ENCODE measurements at places on chromosomes 6 and 20.

- DNase-seq = no peak
Observed at GRCh38 chr6:125867483-125867942, 76.8 kb downstream of the NCOA7 start.

- no peak for DNase-seq
Observed at GRCh38 chr6:110348961-110349690, 9.0 kb downstream of the METTL24 start.

GRCh38 chr6:151240791-151241642 is 1.2 kb downstream of the AKAP12 start:
- DNase-seq = peak; percentile 35

DNA sequence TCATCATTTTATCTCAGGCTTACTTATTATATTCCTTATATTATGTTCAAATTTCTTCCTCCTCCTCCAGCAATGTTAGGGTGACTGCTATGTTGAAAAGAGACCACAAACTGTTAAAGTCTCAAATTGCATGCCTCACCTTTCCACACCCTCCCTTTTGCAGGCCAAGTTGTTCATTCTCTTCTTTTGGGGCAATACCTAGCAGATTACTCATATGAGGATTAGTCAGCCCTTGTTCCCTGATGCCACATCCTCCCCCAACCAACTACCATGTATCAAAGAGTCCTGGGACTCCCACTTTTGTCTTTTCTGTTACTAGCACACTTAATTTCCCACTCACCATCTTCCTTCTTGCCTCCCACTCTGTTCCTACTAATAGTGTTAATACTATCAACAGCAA is 434.7 kb downstream of the BCKDHB start:
- DNase-seq = peak; percentile 3

- no peak for DNase-seq
Observed at GRCh38 chr6:53930330-53930729, 135.5 kb downstream of the LRRC1 start.

- no peak for DNase-seq
Observed at GRCh38 chr20:36613974-36614373, 8.4 kb downstream of the RAB5IF start.

- no peak for DNase-seq
Observed at GRCh38 chr6:18171871-18172270, 16.6 kb downstream of the KDM1B start.

DNA sequence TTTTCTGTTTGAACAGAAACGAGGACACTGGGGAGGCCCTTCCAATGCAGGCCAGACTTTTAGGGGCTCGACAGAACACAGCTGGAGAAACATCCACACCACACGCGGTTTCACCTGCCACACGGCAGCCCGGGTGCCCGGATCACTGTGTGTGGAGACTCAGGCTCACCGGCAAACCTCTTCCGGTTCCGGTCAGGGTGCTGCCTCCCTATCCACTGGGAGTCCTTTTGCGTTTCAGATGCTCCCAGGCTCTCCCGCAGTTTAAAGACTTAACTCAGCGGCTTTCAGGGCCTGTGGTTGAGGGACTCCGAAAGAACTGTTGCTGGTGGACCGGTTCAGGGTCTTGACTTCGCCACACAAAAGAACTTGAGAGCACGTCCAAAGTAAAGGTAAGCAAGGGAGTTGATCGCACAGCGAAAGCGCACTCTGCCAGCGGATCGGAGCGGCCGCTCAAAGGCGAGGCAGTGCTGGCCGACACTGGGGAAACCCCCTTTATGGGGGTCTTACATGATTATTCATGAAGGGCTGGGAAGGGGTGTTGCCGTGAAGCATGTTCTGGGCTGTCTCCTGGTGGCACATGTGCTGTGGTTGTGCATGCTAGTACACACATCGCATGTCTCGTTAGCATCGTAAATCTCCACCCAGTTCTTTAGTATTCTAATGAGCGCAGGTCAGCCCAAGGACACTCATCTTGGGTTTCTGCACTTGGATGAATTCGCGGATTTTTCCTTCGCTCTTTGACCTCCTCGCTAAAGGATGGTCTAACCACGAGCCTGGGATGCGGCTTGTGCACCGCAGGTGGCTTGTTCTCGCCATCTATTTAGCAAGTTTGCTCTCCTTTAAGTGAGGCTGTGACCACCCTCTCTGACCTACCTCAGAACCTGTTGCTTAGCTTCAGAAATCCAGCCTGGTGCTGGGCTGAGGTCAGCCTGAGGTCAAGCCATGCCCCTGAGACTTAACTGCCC is 180.3 kb downstream of the CDH26 start:
- DNase-seq = peak; percentile 34

DNA sequence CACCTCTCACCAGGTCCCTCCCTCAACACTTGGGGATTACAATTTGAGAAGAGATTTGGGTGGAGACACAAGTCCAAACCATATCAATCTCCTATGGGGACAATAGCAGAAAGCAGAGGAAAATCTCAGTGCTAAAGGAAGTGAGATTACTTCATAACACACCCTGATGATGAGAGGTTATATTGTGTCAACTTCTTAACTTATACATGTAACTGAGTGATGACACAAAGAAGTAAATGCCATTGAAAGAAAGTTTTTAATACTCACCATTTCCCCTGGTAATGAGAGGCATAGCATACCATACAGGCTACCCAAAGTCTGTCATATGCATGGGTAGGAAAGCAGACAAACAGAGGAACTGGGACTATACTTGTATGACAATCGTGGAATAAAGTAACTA is 137.2 kb downstream of the MMUT start:
- no peak for DNase-seq

- no peak for DNase-seq
Observed at GRCh38 chr6:46949632-46950280, 28.0 kb upstream of the ADGRF5 start.

- no peak for DNase-seq
Observed at GRCh38 chr20:53838311-53838868, 232.0 kb downstream of the BCAS1 start.

DNA sequence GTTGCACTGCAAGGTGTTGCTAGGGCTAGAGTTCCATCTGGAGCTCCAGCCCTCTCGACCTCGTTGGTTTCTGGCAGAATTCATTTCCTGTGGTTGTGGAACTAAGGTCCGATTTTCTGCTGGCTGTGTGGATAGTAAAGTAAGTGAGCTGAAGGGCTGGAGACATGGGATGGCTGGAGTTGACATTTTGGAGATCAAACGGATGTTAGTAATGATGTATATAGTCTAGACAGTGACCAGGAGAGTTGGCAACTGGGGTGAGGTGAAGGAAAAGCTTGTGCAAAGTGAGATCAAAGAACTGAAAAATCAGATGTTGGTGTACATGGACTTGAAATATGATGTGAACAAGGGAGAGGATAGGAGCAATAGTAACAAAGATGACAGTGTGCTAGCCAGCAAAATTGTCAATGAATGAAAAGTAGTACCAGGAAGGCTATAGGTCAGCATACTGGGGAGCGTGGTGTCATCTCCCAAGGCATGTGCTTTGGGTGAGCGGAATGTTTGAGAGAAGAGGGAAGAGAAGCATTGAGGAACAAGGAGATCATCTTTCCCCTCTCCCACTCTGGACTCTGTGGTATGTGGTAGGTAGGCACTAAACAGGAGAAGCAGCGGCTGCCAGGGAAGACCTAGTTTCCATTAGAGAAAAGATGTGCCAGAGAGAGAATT is 7.8 kb downstream of the QRSL1 start:
- DNase-seq = no peak

- DNase-seq = no peak
Observed at GRCh38 chr6:145368075-145368474, 367.2 kb downstream of the EPM2A start.

GRCh38 chr6:157535340-157536222 is 154.6 kb downstream of the ZDHHC14 start:
- peak; percentile 34 for DNase-seq

DNA sequence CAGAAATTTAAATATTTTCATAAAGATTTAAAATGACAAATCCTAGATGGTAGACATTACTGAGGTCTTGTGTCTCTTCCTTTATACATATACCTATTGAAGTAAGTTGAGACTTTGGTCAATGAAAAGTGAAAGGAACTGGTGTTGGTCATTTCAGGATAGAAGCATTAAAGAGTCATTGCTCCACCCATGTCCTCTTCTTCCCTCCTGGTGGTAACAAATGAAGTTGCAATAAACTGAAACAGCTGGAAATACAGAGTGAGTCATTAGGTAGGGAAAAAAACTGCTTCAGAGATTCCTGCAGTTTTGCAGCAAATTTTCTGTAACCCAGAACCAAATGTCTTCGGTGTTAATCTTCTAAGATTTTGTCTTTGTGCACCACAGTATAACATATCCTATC is 448.0 kb downstream of the EYS start:
- DNase-seq = no peak

- DNase-seq = no peak
Observed at GRCh38 chr6:145906144-145906543, 58.0 kb downstream of the SHPRH start.

DNA sequence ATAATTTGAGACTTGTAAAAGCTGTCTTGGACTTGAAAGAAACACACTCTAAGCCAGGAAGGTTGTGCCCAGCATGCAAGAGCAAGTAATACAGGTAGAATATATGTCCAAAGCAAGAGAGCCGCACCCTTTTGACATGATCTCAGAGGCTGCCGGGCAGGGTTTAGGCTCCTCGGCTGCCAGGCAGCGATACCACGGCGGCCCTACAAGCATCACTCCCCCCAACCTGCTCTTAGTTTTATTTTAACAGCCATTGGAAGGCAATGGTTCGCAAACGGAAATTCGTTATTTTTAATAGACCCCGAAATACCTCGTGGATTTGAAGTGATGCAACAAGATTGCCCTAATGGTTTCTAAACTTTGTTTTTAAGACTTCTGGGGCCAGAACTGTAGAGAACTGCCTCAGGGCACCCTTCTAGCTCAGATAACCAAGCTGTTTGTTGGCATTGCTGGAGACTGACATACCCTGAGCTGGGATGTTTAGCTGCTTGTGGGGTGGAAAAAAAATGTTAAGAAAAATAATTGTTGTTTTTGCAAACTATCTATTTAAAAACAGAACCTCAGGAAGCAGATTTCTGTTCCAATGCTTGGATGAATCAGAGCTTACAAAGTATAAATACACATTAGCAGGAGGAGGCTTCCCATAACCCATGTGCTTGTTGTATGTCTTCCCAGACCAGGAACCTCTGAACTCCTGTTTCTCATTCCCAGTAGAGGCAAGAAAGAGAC is 39.0 kb downstream of the JAG1 start:
- DNase-seq = no peak

DNA sequence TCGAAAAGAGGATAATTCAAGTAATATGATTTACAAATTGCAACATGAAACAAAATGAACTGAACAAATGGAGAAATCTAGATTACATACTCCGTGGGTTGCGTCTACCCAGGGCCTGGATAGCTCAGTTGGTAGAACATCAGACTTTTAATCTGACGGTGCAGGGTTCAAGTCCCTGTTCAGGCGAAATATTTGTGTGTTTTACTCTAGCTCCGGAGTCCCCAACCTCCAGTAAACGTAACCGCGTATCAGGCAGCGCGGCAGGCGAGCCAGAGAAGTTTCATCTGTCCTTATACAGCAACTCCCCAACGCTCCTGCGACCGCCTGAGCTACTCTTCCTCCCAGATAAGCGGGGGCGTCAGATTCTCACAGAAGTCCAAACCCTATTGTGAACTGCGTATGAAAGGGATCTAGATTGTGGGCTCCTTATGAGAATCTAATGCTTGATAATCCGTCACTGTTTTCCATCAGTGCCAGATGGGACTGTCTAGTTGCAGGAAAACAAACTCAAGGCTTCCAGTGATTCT is 176.1 kb downstream of the TRIM27 start:
- no peak for DNase-seq

DNA sequence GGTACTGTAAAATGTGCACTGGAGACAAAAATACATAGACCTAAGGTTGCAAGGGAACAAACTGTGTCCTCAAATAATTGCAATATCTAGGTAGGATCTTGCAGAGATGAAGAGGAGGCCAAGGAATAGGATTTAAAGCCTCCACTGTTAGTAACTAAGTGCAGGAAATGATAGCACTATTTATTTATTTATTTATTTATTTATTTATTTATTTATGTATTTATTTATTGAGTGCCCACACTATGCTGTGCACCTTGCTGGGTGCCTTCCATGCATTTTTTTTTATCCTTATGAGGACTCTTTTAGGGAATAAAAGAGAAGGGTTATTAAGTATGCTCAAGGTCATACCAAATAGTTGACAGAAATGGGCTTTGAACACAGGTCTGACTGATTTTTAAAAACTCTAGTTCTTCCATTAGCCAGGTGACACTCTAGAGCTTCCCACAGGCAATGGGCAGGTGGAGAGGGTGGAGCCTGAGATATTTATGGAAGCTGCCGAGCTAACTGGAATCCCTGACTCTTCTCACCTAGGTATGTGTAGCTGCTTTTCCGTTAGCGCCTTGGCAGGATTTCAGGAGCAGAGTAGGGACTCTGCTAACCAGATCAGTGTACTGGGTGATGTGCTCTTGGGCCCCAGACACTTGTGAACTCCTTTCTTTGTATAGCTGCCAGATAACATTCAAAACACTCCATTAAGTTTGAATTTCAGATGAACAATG is 12.8 kb upstream of the NUP153 start:
- DNase-seq = no peak

DNA sequence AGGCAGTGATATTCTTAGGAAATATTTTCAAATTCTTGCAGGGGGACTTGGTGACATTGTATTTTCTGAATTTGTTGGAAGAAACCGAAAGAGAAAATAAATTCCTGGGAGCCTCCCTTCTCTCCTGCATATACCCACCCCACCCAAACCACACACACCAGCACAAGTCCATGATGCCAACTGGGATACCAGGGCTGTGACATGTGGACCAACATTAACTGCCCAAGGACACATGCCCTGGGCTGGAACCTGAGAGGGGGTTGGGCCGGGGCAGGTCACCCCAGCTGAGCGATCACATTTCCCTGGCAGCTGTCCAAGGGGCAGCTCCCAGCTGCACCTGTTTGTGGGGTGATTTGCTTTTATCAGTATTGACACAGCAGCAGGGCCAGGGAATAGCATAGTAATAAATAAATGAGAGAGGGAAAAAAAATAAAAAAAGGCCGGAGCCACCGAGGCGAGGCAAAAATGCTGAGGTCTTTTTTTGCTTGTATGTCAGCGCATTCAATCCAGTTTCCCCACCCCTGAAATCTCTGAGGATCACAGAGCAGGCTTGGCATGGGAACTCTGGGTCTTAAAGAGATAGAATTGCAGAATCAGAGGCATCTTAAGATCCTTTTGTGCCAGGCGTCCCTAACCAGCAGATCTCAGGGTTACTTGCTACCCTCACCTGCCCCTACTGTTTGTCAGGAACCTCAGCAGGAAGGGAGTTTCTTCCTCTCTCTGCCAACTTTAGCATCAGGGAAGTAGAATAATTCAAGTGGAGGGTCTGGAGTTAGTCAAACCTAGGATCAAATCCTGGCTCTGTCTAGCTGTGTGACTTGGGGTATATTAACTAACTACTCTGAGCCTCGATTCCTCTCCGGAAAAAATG is 66.5 kb upstream of the PIM1 start:
- no peak for DNase-seq

DNA sequence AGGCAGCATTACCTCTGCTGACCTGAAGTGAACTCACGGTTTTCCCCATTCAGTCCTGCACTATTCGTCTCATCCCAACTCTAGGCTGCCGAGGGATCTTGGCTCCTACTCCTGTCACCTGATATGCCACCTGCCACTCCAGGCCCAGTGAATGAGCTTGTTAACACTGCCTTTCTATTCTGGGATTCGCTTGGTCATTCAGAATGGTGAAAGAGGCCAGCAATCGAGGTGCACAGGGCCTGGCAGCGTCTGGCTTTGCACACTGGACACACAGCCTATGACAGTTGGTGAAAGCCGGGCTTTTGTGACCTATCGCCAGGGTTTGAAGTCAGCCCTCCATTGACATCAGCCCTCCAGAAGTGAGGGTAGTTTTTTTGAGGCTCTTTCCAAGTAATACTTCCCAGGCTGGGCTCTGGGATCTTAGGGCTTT is 59.3 kb upstream of the MYL9 start:
- DNase-seq = no peak
